Kidney capillary endothelial cell (primary cell): ENCODE measurements at places on chromosomes 4 and X.

- DNase-seq: no peak
Observed at GRCh38 chr4:87978681-87979080, 3.2 kb downstream of the SPP1 start.

GRCh38 chr4:110493520-110493919 lies 17.6 kb downstream of the ENPEP start:
- no peak for DNase-seq

- no peak for DNase-seq
Observed at GRCh38 chr4:29596228-29596627, 1123.9 kb upstream of the PCDH7 start.

DNA sequence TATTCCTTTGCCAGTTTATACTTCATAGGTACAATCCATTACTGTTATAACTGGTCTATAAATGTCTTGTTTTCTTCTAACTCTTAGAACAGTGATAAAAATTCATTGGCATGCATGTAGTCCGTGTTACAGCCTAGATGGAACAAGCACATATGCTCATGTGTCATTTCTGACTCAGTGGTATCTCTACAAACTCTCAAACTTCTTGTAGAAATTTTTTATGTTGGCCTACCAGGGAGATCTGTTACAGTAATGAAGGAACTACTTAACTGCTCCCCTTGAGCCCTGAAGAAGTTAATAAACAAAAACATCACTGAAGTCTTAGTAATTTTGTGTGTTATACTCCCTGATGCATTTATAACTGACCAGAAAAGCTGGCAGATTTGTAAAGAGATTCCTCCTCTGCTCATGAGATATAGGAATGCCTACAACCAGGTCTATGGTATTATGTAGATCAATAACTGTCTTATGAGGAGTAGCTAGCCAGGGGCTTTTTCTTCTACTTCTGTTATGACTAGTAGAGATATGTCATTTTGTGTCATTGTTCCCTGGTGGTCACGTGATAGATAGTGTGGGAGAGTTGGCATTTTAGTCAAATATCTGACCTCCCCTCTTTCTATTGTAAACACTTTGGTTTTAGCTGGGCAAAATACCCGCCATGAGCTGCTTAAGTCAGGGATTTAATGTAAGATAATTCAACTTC lies 53.7 kb upstream of the FAAH2 start:
- no peak for DNase-seq

DNA sequence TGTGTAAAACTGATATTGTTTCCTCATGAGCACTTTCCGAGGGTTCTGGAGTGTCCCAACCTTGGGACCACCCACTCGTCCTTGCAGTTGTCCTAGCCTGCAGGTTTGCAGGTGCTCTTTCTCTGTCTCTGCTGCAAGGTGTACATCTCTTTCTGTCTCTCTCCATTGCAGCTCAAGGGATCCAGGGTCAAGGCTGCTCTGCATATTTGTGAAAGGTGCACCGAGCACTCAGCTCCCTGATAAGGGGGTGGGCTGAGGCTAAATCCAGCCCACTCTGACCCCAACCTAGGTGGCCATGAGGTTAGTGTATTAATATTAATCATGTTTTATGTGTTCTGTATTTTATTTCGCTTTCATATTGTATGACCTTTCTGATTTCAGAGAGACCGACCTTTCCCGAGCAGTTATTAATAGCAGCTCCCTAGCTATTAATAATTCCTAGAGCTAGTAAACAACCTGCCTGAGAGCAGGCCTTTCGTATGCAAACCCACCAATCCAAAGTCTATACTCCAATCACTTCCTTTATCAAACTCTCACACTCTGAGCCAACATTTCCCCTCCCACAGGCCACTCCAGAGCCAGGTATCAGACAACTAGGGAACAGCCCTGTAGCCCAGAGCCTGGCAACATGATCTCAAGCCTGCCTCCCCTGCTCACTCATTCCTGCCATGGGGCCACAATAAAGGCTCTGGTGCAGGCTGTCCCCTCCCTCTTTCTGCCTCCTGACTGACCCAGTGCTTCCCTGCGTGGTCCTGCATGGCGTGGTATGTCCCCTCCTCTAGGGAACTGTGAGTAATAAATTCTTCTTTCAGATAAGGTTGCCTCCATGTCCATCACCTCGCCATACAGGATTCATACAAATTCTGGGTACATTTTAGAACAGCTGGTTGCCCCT lies 73.9 kb downstream of the SLC2A9 start:
- DNase-seq: no peak

DNA sequence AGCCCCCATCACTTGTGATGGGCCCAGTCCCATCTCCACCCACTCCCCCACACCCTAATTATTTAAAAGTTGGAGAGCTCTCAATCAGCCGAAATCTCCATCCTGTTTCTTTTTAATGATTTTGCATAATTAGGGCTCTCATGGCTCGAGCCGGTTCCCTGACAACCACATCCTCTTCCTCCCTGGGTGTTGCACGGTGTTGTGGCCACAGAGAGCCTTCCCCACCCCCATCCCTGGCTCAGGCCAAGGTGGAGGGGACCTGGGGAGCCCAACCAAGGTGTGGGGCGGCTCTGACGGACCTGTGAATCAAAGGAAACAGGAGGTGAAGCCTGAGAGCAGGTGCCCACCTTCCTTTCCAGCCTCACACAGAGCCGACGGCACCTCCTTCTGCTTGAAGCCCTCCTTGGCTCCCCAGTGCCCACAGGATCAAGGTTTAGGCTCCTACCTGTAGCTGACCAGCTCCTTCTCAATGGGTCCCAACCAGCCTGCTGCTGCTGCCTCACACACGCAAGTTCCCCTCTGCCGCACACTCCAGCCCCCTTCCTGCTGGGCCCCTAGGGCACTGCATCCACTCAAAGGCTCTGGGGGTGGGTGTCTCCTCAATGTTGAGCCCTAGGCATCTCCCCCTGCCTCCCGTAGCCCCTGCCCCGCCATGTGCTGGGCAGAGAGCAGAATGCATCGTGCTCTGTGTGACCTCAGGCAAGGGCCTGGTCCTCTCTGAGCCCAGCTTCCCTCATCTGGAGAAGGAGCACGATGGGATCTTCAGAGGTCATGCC lies 68.7 kb downstream of the WFS1 start:
- DNase-seq: no peak

- DNase-seq: no peak
Observed at GRCh38 chrX:69080855-69081465, 84.3 kb downstream of the PJA1 start.

DNA sequence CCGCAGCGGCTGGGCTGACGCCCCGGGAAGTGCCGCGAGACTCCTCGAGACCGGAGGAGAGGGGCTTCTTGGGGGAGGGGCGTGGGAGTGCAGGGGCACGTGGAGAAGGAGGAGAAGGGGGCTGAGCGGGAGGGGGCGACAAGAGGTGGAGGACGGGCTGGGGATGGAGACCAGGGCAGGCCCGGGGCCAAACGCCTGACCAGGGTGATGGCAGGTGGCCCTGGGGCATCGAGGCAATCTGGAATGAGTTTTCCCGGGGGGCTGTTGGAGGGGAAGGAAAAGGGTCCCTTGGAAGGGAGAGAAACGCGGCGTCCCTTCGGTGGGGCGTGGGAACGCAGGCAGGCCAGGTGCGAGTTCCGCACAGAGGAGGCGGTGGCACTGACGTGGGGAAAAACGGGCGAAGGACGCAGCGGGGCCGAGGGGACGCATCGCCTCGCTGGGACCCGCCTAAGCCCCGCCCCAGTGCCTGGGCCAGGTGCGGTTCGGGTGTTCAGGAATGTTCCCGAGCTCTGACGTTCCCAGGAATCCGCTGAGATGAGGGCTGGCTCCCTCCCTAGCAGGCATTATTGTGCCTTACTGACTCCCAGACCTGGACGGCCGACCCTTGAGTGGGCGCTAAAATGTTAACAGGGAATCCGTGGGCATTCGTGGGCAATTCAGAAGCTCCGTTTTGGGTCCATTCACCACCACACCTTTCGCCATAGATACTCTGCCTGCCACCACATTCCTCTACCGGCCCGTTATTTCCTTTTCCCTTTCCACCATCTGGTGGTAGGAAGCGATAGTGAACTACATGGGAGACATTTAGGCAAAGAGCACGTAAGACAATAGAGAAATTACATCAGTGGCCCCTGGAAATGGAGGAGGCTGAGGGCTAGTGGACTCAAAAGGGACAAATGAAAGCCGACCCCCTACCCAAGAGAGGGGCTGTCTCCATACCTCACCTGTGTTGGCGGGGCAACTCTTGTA lies 795 bp upstream of the SH3KBP1 start:
- peak; percentile 51 for DNase-seq

DNA sequence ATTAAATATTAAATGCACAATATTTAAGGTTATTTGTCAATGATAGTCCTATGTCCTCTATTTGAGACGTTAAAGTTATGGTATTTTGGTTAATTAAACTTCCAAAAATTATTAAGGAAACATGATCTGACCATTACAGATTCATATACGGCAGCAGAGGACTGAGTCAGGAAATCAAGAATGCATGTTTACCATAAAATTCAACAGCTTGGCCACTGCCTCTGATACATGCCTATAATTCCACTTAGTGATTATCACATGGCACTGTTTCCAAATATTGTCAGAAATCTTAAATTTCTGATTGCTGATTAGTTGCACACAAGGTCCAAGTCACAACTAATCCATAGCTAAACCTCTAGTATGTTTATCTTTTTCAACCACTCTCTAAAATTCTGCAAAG lies 232.2 kb upstream of the UGT8 start:
- DNase-seq: no peak

DNA sequence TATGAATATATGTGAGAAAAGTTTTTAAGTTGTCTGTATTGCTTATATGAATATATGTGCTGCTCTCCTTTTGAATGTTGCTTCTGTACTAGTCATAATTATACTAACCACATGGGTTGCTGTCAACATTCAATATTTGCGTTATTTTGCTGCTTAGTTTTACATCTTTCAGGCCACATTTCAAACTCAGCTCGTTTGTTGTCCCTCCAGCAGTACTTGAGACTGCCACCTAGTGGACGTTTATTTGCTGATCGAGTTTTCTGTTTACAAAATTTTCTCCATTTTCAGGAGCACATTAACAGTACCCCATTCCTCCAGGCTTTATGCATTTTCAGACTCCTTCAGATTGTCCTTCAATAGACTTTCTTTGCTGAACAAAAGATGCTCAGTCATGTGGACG lies 75.8 kb downstream of the NUDT11 start:
- peak; percentile 43 for DNase-seq

GRCh38 chr4:16443504-16444088 lies 217.3 kb upstream of the TAPT1 start:
- DNase-seq: peak; percentile 65

GRCh38 chrX:47936224-47936939 lies 67.4 kb downstream of the ZNF182 start:
- no peak for DNase-seq

DNA sequence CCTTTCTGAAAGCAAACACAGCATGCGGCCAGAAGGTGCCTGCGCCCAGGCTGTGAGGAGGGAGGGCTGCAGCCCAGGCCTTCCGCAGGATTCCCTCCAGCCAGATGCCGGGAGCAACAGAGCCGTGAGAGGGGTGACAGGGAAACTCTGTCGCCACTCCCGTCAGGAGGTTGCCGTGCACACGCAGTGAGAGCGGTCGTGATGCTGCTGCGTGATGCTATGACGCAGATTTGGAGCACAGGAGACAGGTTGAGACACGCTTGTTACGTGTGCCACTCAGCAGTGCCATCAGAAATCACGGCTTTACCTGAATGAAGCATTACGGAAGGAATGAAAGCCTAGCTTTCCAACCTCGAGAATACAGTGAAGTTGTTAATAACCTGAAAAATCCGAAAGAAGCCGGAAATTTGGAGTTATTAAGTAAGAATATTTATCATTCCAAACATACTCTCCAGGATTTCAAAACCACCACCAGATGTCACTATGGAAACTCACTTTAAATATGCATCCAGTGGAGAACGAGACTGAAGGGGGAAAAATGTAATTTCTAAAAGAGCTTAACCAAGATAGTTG lies 54.4 kb downstream of the FAT1 start:
- DNase-seq: no peak

- DNase-seq: no peak
Observed at GRCh38 chr4:52625216-52625615, 33.9 kb downstream of the USP46 start.

GRCh38 chr4:69473699-69474098 lies 22.0 kb downstream of the UGT2B4 start:
- no peak for DNase-seq

DNA sequence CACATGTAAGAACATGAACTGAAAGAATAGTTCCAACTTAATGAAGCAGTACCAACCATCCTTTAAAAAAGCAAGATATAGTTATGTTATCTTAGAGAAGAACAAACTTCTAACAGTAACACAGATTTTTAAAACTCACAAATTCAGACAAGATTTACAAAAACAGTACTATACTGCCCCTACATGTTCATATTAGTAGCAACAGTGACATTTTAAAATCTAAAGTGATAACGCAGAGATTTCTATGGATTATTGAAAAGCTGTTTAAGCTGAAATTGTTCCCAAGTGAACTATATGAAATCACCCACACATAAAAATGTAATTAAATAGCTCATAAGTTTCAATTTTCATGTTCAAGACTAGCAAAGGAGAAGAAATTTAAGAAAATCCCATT lies 166.0 kb downstream of the FBXW7 start:
- DNase-seq: no peak

DNA sequence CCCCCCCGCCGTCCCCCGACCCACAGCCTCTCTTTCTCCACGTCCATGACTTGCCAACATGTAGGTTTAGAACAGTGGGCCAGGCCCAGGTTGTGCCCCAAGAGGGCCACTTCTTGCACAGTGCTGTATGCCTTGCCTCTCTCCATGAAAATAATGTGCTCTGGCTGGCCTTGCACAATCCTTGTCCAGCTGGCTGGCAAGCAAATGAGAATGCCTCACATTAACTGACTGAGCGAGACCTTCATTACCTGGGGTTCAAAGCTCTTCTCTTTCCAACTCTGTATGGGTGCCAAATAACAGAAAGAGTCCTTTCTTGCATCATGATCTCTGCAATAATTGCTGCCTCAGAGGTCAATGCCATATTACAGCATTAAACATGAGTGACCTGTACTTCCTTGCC lies 416.6 kb downstream of the FGF13 start:
- no peak for DNase-seq

GRCh38 chrX:14508025-14508690 lies 21.2 kb upstream of the GLRA2 start:
- no peak for DNase-seq
